Suprapubic skin (tissue), 4 donors: ENCODE measurements at places on chromosomes 2 and 18. TPM values are rescaled to one million over a fixed set of nuclear protein-coding genes. Genes with fewer than 3 reads are reported as not detected.

IL36RN gene
- total RNA-seq, result 31.6 TPM

ANKRD30B gene
- not detected for total RNA-seq

DNA sequence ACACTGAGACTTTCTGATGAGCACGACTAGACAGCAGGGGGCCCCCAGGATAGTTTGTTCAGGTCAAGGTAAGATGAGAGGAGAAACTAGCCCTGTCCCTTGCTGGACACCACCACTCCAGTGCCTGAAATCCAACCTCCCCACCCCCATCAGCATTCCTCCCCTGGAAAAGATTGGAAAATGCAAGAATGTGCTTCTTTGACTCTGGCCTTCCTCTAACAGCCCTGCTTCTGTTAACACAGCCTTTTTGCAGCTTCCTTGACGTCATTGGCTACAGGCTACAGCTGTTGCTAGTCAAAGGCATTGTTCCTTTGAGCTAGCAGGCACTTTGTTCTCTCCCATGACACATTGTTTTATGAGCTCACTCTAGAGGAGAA, 20.1 kb upstream of the LTBP1 start:
- DNase-seq, result no peak

GRCh38 chr18:45637546-45638327, 22.5 kb downstream of the SLC14A2 start:
- DNase-seq, result no peak

- no peak for DNase-seq
Observed at GRCh38 chr2:28224648-28225472, 167.8 kb upstream of the FOSL2 start.

DNA sequence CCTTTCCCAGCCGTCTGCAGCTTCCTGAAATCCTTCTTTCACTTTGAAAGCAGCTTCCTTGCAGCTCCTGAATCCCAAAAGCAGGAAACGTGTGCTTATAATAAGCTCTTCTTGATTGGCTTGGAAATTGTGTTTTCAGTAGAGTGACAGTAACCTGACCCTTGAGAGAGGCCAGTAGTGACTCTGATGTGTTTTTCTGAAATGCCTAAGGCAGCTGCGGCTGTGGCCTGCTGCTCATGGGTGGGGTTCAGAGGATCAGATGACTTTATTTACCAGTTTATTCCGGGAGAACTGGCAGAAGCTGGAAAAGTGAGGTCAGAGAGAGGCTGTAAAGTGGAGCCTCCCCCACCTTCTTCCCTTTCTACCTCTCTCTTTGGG, 31.9 kb upstream of the RPIA start:
- no peak for DNase-seq

GRCh38 chr18:34322365-34323289, 97.9 kb upstream of the NOL4 start:
- DNase-seq, result no peak

- no peak for DNase-seq
Observed at GRCh38 chr2:67948506-67948905, 114.3 kb downstream of the C1D start.

DNA sequence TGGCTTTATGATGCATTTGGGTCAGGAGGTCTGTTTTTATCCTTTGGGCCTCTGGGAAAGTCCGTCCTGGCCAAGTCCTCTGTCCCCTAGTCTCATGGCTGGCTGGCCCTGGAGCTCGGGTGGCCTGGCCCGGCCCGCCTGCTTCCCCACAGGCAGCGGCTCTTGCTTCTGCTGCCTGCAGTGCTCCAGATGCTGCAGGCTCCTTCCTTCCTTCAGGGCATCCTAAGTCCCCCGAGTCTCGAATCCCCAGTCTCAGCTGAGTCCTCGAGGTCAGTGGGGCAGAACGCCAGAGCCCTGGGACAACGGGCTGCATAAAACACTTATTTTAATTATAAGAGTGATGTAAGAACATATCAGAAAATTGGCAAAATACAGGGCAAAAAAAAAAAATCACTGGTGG, 71.2 kb downstream of the HPCAL1 start:
- no peak for DNase-seq

- DNase-seq, result peak; percentile 81
Observed at GRCh38 chr2:216535454-216535995, 36.9 kb downstream of the RPL37A start.

- DNase-seq, result no peak
Observed at GRCh38 chr2:1707771-1708418, 36.4 kb downstream of the PXDN start.

GRCh38 chr2:43461453-43462073, 134.3 kb downstream of the THADA start:
- DNase-seq, result no peak
